Activated T-helper 2 cell treated with anti-CD3 and anti-CD28 coated beads, Interferon-gamma antibody, Interleukin-2, Interleukin-4, amounts not matched to agents 10 μg/mL and 5 μg/mL and 100 μg/mL, durations not matched to agents 14 hours and 24 hours and 36 hours (primary cell): ENCODE measurements at places on chromosomes 2 and 18. TPM values are rescaled to one million over a fixed set of nuclear protein-coding genes. Genes with fewer than 3 reads are reported as not detected.

GRCh38 chr2:75609937-75610508, 36.6 kb upstream of the MRPL19 start:
- H3K27ac ChIP-seq, result no peak overlapping the region
- H3K4me1 ChIP-seq, result peaks cover 6% of the 10 kb centered on the region
- H3K27me3 ChIP-seq, result peaks cover 36% of the 10 kb centered on the region
- H3K4me3 ChIP-seq, result no peak overlapping the region

GRCh38 chr18:2983296-2983695, 29.6 kb downstream of the LPIN2 start:
- peak overlapping the region; percentile 82 for H3K4me3 ChIP-seq
- H3K27ac ChIP-seq, result peak overlapping the region; percentile 91
- H3K27me3 ChIP-seq, result no peaks in the 10 kb centered on the region
- no peak for DNase-seq
- H3K4me1 ChIP-seq, result peaks cover 75% of the 10 kb centered on the region

Gene CRYGC
- not detected in 2 replicates for total RNA-seq

DNA sequence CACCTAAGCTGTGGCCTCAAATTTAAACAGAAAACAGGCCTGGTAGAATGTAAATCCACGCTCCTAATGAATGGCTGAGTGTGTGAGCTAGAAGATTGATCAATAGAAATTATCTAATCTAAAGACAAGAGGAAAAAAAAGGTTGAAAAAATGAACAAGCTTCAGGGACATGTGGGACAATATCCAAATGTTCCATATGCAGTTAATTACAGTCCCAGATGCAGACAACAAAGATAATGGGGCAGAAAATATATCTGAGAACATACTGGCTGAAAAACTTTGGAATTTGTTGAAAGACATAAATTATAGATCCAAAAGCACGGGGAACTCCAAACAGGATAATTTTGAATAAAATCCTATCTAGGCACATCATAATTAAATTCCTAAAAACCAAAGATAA, 186.7 kb upstream of the SIX2 start:
- no peaks in the 10 kb centered on the region for H3K36me3 ChIP-seq
- H3K27me3 ChIP-seq, result peaks cover 15% of the 10 kb centered on the region
- DNase-seq, result no peak
- no peak overlapping the region for H3K27ac ChIP-seq
- no peak overlapping the region for H3K4me3 ChIP-seq

Gene SCYGR4
- total RNA-seq, result not detected in 2 replicates

Gene PRKAG3
- total RNA-seq, result not detected in 2 replicates

DNA sequence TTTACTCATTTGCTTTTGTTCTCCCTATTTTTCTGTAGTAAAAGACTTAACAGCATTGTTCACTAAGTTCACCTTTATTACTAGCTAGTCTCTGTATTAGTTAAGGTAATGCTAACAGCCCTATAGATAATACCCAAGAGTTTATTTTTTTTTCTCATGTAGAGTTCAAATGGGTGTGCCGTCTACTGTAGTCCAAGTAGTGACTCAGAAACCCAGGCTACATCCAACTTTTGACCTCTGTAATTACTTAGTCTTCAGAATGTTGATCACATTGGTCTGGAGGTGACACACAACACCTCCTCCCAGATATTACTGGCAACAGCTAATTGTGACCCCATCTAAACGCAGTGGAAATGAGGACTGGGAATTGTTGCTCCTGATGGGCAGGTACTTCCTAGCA, 7.7 kb downstream of the COQ10B start:
- H3K4me1 ChIP-seq, result peaks cover 5% of the 10 kb centered on the region
- peaks cover 46% of the 10 kb centered on the region for H3K36me3 ChIP-seq
- H3K27me3 ChIP-seq, result no peaks in the 10 kb centered on the region

DNA sequence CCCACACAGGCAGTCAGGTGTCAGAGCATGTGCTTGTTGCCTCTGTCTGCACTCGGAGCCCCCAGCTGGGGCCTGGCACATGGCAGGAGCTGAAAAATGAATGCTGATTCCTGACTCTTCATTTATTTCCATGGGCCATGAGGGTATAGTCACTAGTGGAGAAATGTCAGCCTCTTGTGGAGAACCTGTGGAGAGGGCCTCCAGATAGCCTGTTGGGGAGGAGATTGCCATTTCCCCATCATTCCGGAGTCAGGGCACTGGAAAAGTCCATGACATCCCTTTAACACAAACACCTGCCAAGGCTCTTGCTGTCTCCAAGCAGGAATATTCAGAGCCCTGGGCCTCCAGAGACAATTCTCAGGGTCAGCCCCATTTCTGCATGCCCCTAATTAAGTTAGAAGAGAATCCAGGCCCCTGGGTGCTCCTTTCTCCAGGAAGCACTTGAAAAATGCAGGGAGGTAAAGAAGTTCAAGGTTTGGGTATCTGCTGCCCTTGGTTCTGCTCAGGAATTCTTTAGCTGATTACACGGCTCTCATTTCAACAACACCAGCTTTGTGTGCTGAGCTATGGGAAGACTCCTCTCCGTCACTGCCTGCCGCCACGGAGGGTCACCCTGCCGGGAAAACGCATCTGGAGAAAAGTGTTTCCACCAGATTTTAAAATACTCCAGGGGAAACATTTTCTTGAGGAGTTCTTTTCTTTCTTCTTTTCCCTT, 311.3 kb downstream of the MYCN start:
- no peaks in the 10 kb centered on the region for H3K4me1 ChIP-seq
- no peak overlapping the region for H3K4me3 ChIP-seq
- no peaks in the 10 kb centered on the region for H3K36me3 ChIP-seq
- no peak for DNase-seq
- H3K27me3 ChIP-seq, result peaks cover 2% of the 10 kb centered on the region

- H3K27ac ChIP-seq, result no peak overlapping the region
- H3K4me3 ChIP-seq, result no peak overlapping the region
- peaks cover 15% of the 10 kb centered on the region for H3K27me3 ChIP-seq
- no peaks in the 10 kb centered on the region for H3K36me3 ChIP-seq
These were observed 6.4 kb downstream of the CELF4 start for GRCh38 chr18:37559194-37559593.

GRCh38 chr2:70820499-70820898, at the start of gene CLEC4F:
TSS of gene CLEC4F (minus strand) at chr2:70820599. CDS start at chr2:70820523, 76 bp downstream.
- H3K27me3 ChIP-seq, result no peaks in the 10 kb centered on the region
- no peak for DNase-seq
- H3K4me1 ChIP-seq, result peaks cover 28% of the 10 kb centered on the region

Gene LRATD1
- not detected in 2 replicates for total RNA-seq

DNA sequence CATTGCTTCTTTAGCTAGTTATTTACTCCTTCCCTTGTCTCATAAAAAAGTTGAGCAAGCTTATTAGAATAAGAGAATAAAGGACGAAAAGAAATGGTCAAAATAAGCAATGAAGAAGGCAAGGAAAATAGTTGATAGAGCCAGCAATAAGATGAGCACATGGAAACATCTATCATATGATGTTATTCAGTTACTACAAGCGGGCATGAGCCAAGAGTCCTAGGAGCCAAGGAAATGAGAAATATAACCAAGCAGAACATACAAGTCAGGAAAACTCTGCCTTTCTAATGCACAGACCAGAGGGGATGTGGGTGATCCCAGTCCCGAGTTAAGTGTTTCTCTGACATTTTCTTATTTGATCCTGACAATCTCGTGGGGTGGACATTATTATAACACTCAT, 33.9 kb downstream of the INO80C start:
- no peak for DNase-seq
- H3K4me1 ChIP-seq, result peaks cover 2% of the 10 kb centered on the region
- no peaks in the 10 kb centered on the region for H3K27me3 ChIP-seq
- H3K27ac ChIP-seq, result no peak overlapping the region
- no peak overlapping the region for H3K4me3 ChIP-seq

Gene TMEM37
- 0.14 TPM in 1 of 2 replicates, not detected in the other for total RNA-seq

DNA sequence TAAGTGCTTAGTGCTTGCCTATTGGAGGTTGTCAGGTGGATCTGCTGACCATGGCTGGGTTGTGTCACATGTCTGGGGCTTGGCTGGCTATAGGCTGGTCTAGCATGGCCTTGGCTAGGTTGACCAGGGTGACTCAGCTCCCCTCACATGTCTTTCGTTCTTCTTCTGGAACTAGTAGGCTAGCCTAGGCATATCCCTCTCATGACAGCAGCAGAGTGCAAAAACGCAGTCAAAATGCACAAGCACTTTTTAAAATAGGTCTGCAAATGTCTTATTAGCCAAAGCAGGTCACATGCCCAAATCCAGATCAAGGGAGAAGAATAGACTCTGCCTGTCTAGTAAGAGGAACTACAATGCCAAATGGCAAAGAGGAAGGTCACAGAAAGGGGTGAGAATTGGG, 179.7 kb upstream of the ACVR2A start:
- H3K36me3 ChIP-seq, result no peaks in the 10 kb centered on the region
- no peak overlapping the region for H3K4me3 ChIP-seq
- peaks cover 2% of the 10 kb centered on the region for H3K27me3 ChIP-seq
- H3K4me1 ChIP-seq, result peaks cover 35% of the 10 kb centered on the region

Gene NYAP2
- total RNA-seq, result not detected in 2 replicates

Gene RMND5A
- 36.6 and 38.1 TPM in 2 replicates for total RNA-seq

Gene GCKR
- not detected in 2 replicates for total RNA-seq

Gene LONRF2
- 0.21 and 0.28 TPM in 2 replicates for total RNA-seq

Gene APOB
- total RNA-seq, result not detected in 2 replicates

Gene ABCG8
- 0.23 TPM in 2 replicates for total RNA-seq

DNA sequence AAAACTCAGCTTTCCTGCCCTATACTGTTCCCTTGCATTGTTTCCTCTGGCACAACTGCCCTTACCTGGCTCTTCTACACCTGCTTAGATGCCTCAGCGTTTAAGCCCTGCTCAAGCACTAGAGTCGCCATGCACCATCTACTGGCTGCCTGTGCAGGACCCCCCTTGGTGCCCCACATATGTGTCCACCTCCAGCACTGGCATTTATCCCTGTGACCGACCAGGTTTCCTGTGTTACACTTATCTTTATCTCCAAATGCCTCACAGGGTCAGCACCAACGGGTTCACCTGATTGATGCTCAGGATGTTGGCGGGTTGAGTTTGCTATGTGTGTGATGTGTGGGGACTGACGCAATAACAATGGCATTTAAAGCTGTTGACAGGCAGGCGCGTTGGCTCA, 177.5 kb downstream of the TMEM18 start:
- H3K27ac ChIP-seq, result no peak overlapping the region
- DNase-seq, result no peak
- H3K27me3 ChIP-seq, result no peaks in the 10 kb centered on the region
- H3K36me3 ChIP-seq, result no peaks in the 10 kb centered on the region

Gene GALNT13
- total RNA-seq, result not detected in 2 replicates

GRCh38 chr2:24926602-24927252, 6.7 kb upstream of the ADCY3 start:
- no peak overlapping the region for H3K4me3 ChIP-seq
- no peaks in the 10 kb centered on the region for H3K27me3 ChIP-seq
- H3K4me1 ChIP-seq, result peaks cover 11% of the 10 kb centered on the region
- H3K27ac ChIP-seq, result no peak overlapping the region
- DNase-seq, result no peak

Gene GPR45
- not detected in 2 replicates for total RNA-seq

DNA sequence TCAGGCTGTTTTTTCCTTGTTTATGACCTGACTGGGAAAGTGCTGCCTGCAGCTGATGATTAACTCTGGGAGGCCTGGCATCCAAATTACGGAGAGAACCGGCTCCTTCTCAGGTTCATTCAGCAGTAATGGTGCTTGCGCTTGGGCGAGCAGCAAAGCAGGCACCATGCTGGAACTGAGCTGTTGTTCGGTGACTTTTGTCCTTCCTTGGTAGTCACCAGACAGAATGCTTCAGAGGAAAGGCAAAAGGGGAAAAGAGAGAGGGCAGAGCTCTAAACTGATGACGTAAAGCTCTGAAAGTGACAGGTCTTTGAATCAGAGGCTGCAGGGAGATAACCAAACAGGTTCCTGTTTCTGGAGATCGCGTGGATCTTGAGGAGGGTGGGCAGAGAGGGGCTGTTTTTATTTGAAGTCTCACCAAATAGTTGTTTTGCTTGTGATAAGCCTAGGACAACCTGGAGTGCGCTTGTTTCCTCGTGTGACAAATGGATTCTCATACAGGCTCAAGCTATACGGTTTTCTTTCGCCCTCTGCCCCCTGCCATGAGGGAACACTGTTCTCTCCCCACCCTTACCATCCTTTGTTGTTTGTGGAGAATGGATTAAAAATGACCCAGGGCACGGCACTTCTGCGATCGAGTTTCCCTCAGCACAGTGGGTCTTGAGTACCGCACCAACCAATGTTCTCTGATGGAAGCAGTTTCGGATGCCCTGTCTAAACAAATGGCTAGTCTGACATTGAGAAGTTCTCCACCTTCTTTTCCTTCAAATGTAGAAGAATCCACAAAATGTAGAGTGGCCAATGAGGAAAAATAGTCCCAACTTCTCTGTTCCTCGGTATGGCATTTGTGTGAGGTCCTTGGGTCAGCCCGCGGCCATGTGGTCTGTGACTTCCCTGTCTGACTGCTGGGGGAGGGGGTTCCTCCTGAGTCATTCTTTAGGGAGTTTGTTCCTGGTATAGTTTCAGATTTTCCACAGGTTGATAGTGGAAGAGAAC, 1.3 kb downstream of the RASGRP3 start:
- H3K36me3 ChIP-seq, result peaks cover 4% of the 10 kb centered on the region
- peaks cover under 1% of the 10 kb centered on the region for H3K27me3 ChIP-seq
- DNase-seq, result no peak
- peaks cover 30% of the 10 kb centered on the region for H3K4me1 ChIP-seq

DNA sequence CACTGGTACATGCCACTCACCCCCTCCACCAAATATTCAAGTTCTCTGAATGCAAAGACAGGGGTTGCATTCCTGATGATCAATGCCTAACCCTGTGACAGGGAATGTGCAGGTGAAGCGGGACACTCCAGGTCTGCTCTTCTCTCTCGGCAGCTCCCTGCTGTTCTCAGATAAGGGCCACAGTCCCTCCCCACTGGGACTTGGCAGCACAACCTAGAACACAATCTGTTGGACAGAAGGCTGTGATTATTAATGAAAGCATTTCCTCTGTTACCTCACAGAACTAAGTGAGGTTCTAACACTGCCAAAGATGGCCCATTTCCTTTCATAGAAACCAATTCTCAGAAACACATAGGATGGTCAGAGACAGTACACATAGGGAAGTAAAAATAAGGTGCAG, 42.7 kb downstream of the VSNL1 start:
- no peak for DNase-seq
- H3K27me3 ChIP-seq, result no peaks in the 10 kb centered on the region
- no peak overlapping the region for H3K4me3 ChIP-seq
- H3K36me3 ChIP-seq, result no peaks in the 10 kb centered on the region
- H3K27ac ChIP-seq, result no peak overlapping the region

Gene DOK6
- not detected in 2 replicates for total RNA-seq

Gene TFCP2L1
- 0.11 TPM in 1 of 2 replicates, not detected in the other for total RNA-seq

Gene THSD7B
- not detected in 2 replicates for total RNA-seq

DNA sequence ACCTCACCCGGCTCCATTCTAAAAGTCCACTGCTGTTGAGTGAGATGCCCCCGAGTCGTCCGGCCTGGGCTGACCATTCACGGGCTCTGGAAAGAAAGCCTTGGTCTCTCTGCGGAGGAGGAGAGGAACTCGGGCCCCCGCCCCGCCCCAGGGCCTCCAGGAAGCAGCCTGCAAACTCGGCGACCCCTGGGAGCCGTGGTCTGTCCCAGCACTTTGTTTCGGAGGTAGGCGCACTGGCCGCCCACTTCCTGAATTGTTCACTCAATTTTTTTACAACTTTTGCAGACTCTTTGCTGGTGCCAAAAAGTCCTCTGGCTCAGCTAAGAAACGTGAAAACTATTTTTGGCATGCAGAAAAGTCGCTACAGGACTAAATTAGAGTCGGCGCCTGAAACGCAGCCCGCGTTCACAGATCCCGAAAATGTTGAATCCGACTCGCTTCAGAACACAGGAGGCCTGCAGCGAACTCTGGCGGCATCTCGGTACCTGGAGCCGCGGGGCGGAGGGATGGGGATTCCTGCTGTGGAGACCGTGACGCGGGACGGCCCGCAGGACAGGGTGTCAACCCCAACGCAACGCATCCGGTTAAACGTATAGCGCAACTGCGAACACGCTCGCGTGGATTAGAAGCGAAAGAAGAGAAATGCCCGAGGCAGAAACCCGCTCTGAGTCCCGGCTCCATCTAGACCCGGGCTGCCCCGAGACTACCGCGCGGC, 1.5 kb downstream of the PXDN start:
- no peaks in the 10 kb centered on the region for H3K4me1 ChIP-seq
- no peaks in the 10 kb centered on the region for H3K36me3 ChIP-seq
- peaks cover 38% of the 10 kb centered on the region for H3K27me3 ChIP-seq
- peak overlapping the region; percentile 66 for H3K4me3 ChIP-seq

Gene SERPINB7
- not detected in 2 replicates for total RNA-seq
